Osteocyte (in vitro differentiated cells): ENCODE measurements at places on chromosomes 5 and 9. TPM values are rescaled to one million over a fixed set of nuclear protein-coding genes. Genes with fewer than 3 reads are reported as not detected.

- DNase-seq, result no peak
These were observed 846 bp upstream of the TRAF1 start for GRCh38 chr9:120927269-120928014.

DNA sequence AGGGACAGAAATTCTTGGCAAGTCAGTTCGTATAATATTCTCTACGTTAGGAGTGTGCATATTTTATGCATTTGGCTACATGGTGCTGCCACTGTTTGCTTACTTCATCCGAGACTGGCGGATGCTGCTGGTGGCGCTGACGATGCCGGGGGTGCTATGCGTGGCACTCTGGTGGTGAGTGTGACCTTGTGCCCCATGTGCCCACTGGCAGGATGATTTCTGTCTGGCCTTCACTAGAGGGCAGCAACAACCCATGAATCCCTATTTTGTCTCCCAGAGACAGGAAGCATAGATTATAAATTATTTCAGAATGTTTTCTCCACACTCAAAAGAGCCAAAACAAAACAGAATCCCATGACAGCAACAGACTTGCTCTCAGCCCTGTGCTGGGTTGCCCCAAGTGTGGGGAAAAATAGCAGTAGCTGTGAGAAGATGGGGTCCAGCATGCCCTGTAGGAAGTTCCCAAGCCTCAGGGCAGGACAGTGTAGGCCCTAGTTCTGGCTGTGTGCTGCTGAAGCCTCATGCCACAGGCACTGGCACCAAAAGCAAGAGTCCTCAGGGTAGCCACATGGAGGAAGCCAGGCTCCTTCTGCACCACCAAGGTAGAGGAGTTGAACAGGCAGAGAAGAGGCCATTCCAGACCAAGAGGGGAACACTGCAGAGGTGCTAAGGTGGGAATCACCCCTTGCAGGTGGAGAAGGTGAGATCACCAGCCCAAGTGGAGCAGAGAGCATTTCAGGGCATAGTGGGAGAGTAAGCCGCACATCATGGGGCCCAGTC lies 16.0 kb downstream of the SLC22A5 start:
- no peak for DNase-seq

The PCDHGA3 gene
- total RNA-seq, result not detected in 2 replicates

GRCh38 chr9:17229945-17230560 lies 95.2 kb downstream of the CNTLN start:
- DNase-seq, result no peak

The FOXI1 gene
- not detected in 2 replicates for total RNA-seq

GRCh38 chr5:33887268-33887667 lies 4.5 kb downstream of the ADAMTS12 start:
- DNase-seq, result no peak

DNA sequence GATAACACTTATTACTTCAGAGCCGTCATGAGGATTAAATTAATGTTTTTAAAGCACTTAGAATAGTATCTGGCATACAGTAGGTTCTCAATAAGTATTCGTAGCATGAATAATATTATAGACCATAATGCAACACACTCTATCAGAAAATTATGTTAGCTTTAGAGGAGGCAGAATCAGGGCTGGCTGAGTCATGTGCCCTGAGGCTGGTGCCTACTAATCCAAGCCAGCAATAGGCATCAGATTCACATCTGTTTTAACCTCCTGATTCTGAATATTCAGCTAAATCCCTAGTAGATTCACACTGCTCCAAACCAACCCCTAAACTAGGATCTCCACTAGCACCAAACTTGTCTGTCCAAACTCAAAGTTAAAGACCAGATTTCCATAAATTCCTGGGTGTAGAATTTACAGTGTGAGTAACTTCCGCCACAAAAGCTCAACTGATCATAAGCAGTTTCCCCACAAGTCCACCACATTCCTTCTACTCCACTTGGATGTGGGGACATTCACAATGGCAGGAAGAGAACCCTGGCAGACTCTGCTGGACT lies 170.0 kb upstream of the DAPK1 start:
- DNase-seq, result no peak

The NREP gene
- total RNA-seq, result 874 and 888 TPM in 2 replicates

DNA sequence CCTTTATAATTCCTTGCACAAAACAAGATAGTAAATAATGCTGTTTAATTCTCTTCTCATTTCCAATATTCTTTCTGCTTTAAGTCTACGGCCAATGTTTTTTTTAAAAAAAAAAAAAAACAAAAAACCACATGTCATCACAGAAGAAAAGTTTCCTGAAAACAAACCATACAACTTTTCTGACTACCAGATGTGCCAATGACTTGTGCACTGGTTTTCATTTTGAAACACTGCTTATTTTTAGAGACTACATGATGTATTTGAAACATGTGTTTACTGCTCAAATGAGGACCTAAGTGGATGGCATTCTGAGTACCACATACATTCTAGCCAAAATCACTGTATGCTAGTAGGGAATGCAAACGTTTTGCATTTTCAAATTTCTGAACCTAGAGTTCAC lies 167.9 kb downstream of the GLIS3 start:
- no peak for DNase-seq

DNA sequence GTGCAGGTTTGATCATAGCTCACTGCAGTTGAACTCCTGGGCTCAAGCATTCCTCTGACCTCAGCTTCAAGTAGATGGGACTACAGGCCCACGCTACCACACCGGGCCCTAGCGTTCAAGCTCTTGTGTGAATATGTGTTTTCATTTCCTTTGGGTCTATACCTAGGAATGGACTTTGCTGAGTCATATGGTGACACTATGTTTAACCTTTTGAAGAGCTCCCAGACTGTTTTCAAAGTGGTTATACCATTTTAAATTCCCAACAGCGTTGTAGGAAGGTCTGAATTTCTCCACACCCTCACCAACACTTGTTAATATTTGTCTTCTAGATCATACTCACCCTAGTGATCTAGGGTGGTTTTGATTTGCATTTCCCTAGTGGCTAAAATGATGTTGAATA lies 33.5 kb downstream of the FAF2 start:
- no peak for DNase-seq

DNA sequence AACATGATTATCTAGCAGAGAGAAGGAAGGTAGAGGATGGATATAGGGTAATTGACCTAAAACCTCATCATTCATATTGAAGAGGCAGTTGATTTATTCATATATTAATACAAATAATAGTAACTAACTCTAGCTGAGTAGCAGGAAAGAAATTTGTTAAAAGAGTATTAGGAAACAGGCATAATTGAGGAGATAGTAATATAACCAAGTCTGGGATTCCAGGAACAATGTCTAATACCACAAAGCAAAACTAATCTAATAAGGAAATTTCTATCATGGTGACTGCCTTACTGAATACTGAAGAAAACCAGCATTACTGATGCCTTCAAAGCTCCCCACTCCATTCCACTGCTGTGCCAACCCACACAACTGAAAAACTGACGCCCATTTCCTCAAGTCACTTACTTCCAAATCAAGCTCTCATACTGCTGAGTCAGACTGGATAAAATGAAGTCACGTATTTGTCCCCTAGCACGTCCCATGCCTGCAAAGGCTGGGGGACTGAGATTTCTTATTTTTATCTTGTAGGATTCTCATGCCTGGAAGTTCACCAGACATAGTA lies 153.9 kb downstream of the SMC2 start:
- no peak for DNase-seq

GRCh38 chr9:75200892-75201470 lies 112.7 kb downstream of the OSTF1 start:
- DNase-seq, result no peak

The PDE8B gene
- total RNA-seq, result 2.0 and 2.5 TPM in 2 replicates

The SMIM33 gene
- not detected in 2 replicates for total RNA-seq

The RAB3C gene
- total RNA-seq, result not detected in 2 replicates

DNA sequence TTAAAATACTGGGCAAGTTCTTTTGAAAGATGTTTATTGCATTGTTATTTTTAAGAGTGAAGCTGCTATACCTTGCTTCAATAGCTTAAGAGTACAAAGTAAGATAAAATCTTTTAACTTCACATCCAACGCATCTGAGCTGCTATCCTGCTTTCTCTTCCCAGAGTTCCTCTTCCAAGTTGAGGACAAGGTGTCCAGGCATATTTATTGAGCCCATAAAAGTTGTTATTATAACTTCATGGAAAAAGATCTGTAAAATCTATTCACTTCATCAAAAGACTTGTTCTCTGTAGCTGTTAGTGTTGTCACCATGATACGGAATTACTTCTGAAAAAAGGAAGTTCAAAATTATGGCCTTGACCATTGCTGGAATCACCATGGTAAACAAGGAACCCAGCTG lies 306.2 kb upstream of the ELAVL2 start:
- no peak for DNase-seq
